GM13976 (cell line): ENCODE measurements at places on chromosomes 6 and 20.
A peak's percentile ranks its signal among the peaks of the same experiment; 100 is the strongest.

- DNase-seq = no peak
Measured at GRCh38 chr6:148211777-148212324, 130.8 kb upstream of the SASH1 start.

DNA sequence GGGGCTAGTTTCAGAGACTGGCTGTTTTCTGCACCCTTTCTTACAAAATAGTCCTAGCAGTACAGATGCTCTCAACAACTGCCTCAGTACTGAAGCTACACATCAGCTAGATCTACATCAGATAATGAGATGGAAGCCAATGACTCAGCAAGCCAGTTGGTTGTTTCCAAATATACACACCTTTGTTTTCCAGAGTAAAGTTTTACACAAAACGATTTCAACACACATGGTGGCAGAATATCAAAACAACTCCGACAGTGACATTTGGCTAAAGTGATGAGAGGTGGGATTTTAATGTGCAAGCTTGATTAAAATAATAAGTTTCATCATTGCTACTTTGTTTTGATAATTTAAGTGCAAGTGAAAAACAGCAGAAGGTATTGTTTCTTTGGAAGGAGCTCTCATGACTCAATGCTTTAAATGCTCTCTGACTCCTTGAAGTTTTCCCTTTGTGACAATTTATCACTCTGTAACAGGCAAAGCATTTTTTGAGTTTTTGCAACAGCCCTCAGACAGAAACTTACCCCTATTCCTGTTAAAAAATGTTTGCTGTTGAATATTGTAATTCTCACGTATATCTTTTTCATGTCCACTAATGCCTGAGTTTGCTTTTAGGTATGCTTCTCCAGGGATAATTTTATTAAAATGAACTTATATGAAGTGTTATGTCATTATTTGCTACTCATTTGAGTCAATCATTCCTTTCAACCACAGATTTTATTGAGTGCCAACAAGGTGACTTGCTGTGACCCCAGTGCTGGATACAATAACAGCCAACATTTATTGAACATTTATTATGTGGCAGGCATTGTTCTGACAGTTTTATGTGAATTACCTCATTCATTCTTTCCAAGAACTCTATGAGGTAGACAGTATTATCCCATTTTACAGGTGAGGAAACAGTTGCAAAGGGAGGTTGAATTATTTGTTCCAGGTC, 882.0 kb downstream of the TFAP2A start:
- no peak for DNase-seq

- no peak for DNase-seq
Measured at GRCh38 chr6:93731306-93731705, 311.9 kb upstream of the EPHA7 start.

- DNase-seq = no peak
Measured at GRCh38 chr6:110173506-110174132, 5.9 kb downstream of the WASF1 start.

GRCh38 chr6:143205585-143205984, 144.9 kb downstream of the AIG1 start:
- DNase-seq = no peak

DNA sequence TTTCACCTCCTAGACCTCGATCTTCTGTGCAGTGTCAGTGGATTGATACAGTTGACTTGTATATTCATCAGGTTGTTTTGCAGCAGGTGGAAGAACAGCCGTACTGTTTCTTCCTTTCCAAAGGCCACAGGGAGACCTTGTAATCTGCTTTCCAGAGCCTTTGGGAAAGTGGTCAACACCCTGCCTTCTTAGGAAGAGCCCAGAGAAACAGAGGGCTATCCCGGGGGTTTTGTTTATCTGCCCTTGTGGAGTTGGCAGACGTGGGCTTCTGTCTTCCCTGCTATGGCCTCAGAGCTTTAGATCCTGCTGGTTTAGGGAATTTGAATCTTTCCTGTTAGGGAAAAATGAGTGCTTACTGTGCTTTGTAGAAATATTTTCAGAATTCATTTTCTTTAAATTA, 19.6 kb downstream of the STX16 start:
- DNase-seq = no peak

DNA sequence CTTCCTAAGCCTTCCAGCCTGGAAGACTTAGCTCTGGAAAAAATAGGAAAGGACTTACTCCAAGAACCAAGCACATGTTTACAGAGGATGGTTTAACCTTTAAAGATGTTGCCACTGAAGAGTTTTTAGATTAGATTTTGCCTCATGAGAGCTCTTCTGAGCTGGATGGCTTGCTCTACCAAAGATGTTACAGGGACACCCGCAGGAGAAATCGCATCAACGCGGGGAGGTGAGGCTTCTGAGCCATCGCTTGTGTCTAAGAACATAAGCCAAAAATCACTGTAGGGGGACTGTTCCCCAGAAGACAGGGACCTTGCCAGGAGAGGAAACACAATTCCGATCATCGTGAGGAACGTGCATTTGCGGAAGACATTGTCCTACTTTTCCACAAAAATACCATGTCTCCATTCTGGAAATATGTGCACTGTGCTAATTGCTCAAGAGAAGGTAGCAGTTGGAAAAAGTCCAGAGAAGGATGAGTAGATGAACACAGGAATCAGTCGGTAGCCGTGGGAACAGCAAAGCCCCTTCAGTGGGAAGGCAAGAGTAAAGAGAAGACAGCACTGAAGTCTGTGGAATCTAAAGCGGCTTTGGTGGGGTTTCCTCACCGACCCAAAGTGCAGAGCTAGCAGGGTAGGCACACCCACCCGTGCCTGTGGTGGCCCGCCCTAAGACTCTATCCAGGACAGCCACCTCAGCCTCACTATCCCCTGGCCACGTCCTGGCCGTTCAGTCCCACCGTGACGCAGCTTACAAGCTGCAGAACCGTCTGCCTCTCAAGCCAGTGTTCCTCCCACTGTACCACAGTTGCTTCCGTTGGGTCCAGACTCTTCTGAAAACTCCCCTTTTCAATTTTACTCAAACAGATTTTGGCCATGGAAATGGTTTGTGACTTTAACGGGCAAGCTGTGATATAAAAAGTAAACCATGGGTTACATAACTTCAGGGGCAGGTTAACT, 334.8 kb downstream of the NRN1 start:
- no peak for DNase-seq

DNA sequence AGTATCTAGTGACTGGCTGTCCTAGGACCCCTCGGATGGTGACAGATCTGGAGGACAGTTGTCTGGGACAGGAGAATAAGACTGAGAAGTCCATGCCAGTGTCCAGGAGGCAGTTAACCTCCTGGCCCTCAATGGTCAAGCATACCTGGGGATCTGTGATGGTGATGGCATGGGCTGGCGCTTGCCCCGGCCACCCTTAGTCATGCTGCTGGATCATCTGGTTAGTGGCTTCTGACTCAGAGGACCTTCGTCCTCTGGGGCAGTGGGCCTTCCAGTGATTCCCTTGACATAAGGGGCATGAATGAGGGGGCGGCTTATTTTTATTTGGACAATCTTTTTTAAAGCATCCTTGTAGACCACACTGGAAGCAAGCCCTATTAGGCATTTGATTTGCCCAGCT, 24.0 kb upstream of the SF3B5 start:
- no peak for DNase-seq

DNA sequence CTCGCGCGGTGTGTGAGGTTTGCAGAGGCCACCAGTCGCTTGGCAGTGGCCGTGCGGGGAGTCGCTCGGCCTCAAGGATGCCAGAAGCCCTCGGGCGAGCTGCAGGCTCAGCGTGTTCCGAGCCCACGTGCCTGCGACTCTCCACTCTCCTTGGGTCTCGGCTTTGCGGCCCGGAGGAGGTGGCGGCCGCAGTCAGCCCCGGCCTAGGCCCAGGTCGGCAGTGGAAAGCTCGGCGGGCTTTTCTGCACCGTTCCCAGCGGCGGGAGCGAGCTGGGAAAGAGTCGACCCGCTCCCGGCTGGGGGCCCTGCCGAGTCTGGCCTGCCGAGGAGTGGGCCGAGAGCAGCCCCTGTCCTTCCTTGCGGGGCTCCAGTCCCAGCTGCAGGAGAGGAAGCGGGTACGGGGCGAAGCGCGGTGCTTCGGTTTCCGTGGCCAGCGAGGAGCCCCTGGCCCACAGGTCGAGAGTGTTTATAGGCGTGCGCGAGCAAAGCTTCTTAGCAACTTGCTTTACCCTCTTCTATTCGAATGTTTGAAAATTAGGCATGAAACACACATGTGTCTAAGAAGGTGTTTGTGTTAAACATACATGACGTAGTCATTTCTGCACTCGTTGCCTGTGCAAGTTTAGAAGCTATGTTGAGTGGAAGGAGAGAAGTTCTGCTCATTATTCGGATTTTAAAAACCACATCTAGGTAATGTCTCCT, 5.6 kb downstream of the FOXC1 start:
- no peak for DNase-seq

- DNase-seq = peak; percentile 66
Measured at GRCh38 chr20:3092611-3093379, 8.3 kb upstream of the AVP start.

GRCh38 chr20:24425523-24426135, 43.8 kb upstream of the SYNDIG1 start:
- DNase-seq = no peak

- peak; percentile 36 for DNase-seq
Measured at GRCh38 chr6:99614430-99615186, 8.0 kb downstream of the PRDM13 start.

GRCh38 chr6:107070686-107071085, 42.7 kb downstream of the MTRES1 start:
- DNase-seq = no peak

DNA sequence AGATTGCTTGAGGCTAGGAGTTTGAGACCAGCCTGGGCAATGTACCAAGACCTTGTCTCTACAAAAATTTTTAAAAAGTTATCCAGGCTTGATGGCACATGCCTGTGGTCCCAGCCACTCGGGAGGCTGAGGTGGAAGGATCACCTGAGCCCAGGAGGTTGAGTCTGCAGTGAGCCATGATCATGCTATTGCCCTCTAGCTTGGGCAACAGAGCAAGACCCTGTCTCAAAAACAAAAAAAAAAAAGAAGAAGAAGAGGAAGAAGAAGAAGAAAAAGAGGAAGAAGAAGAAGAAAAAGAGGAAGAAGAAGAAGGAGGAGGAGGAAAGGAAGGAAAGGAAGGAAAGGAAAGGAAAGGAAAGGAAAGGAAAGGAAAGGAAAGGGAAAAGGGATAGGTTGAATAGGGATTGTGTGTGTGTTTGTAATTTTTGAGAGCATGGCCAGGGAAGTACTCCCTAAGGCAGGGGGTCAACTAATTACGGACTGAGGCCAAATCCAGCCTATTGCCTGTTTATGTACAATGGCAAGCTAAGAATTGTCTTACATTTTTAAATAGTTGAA, 43.0 kb upstream of the ZNF217 start:
- no peak for DNase-seq

DNA sequence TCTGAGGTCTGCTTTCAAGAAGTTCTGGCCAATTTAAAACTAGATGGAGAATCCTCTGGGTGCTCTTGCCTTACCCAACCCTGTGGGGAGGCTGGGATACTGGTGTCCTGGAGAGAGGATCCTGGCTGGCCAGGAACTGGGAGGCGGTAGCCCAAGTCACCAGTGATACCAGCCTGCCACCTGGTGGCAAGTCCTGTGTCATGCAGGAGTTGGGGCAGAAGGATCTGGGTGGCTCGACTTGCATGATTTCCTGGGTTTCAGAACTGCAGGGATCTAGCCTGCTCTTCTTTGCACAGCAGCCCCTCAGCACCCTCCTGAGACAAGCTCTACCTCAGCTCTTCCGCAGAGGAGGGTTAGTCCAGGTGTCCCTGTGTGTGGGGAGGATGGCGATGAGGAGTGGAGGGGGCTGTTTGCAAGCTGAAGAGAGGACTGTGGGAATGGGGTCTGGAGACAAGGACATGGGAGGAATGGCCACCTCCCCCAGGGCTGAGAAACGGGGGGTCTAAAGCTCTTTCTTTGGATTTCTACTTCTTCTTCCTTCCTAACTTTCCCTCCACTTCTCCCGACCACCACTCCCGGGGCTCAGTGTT, 4.2 kb downstream of the KCNK17 start:
- DNase-seq = peak; percentile 80

DNA sequence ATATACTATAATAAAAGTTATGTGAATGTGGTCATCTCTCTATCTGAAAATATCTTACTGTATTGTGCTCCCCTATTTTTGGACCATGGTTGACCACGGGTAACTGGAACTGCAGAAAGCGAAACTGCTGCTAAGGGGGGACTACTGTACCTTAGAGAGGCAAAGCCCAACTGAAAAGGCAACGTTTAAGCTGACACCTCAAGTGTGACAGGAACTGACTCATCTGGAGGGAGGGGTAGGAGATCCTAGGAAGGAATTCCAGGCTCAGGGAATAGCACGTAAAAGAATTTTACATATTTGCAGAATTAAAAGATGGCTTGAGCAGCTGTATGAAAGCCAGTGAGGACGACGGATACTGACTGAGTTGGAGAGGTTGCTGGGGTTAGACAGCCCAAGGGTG, 34.8 kb downstream of the ELOVL2 start:
- DNase-seq = no peak

- no peak for DNase-seq
Measured at GRCh38 chr20:49479785-49480184, 2.7 kb downstream of the KCNB1 start.

DNA sequence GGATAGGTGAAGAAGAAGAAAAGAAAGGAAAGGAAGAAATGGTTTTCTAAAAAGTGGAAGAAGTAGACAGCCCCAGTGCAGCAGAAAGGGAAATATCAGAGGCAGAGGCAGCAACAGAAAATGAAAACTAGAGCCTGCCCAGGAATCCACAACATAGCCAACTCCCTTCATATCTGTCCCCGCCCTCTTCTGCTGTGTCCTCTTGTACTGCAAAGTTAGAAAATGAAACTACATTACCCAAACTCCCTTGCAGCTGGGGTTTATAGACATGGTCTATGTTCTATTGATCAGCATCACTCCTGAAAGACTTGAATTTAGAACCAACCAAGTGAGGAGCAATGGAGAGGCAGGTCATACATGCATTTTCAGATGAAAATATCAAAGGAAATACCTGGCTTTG, 200.5 kb upstream of the PHACTR1 start:
- peak; percentile 41 for DNase-seq

- no peak for DNase-seq
Measured at GRCh38 chr6:97218912-97219311, 64.1 kb downstream of the MMS22L start.

GRCh38 chr6:3545156-3545555, 88.3 kb upstream of the SLC22A23 start:
- DNase-seq = no peak

- DNase-seq = no peak
Measured at GRCh38 chr20:57283860-57284259, 17.4 kb upstream of the BMP7 start.
